ENCODE measurements at places on chromosomes 2 and 18. TPM values are rescaled to one million over a fixed set of nuclear protein-coding genes. Genes with fewer than 3 reads are reported as not detected.
A peak's percentile ranks its signal among the peaks of the same experiment; 100 is the strongest.

Gene MERTK
- 33.1 TPM for polyA plus RNA-seq

Gene NIFK
- polyA plus RNA-seq: 35.9 TPM

Gene FSIP2
- 0.06 TPM for polyA plus RNA-seq

Gene SNORC
- 1.6 TPM for polyA plus RNA-seq

Gene FBXO11
- 31.4 TPM for polyA plus RNA-seq

DNA sequence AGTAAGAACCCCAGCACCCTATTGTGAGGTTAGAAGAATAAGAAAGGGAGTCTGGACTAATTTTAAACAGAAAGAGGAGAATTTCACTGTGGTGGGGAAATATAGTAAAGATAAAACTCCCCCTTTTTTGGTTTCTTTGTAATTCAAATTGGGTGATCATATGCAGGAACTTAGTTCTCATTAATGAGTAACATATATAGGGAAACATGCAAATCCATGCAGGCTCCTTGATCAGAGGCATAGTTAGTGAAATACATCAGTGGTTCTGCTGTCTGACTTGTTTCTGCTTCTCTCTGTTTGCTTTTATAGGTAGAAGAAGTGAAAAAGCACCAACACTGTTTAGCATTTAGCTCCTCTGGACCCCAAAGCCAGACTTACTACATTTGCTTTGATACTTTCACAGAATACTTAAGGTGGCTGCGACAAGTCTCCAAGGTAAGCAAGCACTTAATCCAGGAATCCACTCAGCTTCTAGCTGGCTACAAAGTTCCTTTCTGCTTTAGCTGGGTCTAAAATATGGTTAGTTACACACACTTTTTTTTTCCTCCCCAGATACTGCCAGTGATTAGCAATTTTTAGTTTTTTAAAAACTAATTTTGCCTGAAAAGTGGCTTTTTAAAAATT, 123.2 kb downstream of the PHLPP1 start:
- DNase-seq: peak; percentile 70

DNA sequence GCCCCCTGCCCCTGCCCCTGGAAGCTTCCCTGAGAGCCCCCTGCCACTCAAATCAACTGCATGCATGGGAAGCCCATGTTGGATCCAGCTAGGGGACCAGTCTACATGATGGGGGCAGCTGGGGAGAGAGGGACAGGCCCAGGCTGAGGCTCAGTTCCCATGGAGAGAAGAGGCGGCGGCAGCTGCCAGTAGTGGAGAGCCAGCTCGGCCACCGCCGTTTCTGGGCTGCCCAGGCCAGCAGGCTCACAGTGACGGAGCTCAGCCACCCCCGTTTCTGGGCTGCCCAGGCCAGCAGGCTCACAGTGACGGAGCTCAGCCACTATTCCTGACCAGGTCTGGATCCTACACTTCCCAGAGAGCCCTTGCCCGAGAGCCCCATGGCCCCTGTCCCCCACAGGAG, 3.6 kb downstream of the MAB21L4 start:
- DNase-seq: no peak

- no peak for DNase-seq
These were observed 162.6 kb upstream of the SIX3 start for GRCh38 chr2:44778671-44779476.

DNA sequence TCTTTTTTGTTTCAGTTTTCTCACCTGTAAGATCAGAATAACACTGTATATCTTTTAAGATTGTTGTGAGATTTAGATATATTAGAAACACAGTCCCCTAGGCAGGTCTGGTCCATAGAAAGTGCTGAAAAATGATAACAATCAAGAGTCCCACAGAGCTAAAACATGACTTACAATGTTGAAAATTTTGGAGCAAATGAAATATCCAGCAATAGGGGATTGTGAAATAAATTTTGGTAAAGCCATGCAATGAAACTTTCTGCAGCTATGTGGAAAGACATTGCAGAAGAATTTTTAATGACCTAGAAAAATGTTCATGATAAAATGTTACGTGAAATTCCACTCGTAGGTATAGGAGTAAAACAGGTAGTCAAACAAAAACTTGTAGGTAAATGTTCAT, 127.6 kb upstream of the SERPINE2 start:
- no peak for DNase-seq

DNA sequence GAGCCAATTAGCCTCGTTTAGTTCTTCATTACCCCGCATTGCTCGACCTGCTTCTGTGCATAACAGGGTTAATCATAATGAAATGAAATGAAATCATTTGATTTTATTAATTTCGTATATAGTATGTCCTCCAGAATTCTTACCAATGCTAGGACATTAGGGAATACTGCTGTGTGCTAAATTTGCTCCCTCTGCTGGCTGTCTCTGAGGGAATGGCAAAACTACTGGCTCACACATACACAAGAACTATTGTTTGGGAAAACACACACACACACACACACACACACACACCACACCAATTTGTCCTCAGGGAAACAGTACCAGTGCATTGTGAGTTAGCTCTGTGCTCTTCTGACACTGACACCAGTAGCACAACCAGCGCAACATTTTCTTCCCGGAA, 273.3 kb upstream of the TCF4 start:
- no peak for DNase-seq

DNA sequence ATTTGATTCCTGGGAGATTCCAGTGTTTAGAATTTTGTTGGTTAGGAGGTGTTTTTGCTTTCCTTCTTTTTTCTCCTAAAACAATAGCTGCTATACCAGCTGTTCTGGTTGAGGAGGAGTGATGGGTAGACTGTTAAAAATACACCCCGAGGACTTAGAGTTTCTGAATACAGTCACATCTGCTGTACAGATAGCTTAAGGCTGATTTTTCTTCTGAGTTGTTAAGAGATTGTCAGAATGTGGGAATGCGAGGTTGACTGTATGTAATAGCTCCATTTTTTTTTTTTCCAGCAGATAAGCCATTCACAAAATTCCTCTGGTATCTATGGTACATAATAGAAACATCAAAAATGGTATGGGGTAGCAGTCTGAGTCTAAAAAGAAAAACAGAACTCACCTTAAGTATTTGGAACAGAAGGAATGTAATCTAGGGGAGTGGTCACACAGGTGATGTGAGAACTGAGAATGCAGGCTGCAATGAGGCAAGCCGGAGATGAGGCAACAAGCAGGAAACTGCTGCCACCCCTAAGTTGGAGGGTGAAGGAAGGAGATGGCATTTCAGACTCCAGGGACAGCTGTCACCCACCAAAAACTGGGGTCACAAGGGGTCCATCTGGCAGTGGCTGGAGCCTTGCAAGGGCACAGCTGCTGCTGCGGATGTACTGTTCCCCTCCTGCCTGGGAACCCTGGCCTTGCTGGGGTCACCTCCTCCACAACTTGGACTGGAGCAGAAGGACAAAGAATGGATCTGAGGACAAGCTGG, 2.4 kb downstream of the DGKD start:
- no peak for DNase-seq

DNA sequence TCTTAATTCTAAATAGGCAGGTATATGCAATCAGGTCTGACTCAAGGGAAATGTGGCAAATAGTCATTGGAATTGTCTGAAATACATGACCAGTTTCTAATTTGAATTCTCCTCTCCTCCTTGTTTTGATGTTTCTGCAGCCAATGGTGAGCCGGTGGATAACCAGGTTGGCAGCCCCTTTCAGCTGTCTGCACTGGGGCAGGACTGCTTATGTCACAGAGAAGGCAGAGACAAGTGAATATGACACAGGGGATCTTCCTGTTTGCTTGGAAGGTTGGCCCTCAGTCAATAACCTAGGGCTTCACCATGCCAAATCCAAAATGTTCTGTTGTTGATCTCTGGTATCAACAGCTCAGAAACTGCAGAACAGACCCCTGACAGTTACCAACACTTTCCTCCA, 12.1 kb downstream of the MYT1L start:
- no peak for DNase-seq

DNA sequence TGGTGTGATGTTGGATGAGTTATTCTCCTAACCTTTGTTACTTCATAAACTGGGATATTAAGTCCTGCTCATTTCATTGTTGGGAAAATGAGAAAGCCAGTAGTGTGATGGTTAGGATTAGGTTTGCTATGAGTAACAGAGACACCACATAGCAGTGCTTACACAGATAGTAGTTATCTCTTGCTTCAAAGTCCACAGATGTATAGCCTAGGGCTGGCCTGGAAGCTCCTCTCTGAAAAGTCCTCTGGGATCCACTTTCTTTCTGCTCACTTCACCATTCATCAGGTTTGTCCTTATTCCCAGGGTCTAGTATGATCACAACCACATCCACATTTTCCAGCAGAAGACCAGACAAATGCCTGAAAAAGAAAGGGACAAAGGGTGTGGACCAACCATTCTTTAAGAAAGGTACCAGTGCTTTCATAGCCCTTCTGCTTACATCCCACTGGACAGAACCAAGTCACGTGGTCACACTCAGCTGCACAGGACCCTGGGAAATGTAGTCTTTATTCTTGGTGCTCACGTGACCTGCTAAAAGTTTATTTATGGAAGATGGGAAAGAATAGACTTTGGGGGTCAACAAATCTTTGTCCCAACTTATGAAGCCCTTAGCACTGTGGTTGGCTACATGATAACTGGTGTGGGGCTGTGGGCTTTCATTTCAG, 108.9 kb downstream of the INSIG2 start:
- DNase-seq: no peak

DNA sequence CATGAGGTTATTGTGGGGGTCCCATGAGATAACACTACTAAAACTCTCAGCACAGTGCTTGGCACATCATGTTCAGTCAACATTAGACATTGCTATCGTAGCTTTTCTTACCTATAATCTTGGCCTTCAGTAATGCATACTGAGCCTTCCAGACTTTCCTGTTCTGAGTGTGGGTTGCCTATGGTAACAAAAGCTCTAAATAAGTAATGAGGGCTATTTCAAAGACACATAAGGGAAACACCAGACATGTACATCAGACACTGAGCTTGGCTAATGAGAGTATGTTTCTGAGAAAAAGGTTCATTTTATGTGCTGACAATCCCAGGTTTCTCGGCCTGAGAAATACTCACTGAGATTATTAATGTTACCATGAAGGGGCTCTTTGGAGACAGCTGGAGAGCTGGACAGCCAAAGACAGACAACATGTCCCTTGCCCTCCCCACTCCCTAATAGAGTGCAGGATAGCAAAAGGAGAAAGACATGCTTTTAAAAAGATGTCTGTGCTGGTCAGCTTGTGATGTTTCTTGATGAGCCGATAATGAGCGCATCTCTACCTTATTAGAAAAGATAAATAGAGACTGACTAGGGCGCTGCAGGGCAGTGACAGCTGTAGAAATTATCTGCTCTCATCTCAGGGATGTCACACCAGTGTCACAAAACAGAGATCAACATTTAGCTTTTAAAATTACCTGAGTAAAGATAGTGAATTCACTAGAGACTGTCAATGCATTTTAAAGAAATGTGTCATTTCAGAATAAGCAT, 25.4 kb downstream of the POLE4 start:
- no peak for DNase-seq

DNA sequence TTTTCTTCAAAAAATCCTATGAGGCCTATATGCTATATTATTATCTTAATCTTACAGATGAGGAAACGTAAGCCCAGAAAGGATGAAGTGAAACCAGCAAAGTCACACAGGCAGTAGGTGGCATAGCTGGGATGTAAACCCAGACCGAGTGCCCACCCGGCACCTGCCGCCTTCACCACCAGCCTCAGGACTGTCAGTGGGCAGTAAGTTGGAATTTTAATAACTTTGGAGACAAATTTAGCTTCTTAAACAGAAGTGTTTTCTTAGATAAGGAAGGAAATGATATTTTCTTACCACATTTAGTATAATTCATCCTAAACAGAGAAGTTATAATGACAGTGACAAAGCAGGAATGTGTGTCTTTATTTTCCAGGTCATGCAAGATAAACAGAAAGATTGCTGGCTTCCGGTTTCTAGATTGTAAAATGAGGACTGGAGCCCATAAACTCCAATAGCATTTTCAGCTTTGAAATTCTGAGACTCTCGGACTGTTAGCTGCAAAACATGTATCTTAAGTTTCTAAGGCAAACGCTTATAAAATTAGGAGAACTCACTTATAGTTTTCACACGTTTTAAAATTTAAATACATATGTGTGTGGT, 59.3 kb downstream of the CD8B2 start:
- no peak for DNase-seq

- DNase-seq: peak; percentile 14
These were observed 897.3 kb upstream of the DDX18 start for GRCh38 chr2:116917196-116917595.

GRCh38 chr18:32958746-32959145, 185.9 kb upstream of the KLHL14 start:
- no peak for DNase-seq

DNA sequence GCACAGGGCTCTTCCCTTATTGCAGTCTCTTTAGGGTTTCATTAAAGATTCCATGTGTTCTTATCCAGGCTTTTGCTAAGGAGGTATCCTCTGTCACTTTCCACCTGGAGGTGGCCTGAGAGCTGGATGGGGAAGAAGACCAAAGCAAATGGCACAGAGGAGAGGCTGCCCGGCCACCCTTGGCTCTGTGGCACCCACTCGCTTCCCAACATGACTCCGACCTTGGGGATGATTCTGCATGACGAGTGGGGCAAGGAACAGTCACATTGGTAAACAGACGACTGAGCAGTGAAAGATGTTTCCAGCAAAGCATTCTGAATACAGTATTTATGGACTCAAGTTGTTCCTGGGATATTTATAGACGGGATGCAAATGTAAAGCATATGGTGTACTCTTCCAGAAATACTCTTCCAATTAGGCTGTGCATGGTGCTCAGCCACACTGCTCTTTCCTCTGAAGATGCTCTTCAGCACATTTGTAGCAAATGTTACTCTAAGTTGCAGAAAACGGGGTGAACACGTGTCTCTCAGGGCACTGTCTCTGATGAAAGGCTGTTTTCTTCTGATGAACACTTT, 377.1 kb upstream of the HS6ST1 start:
- no peak for DNase-seq

Data from lung (tissue), 17 donors.